Hindlimb muscle (tissue), 1 donor: ENCODE measurements at places on chromosomes 16 and 17.

DNA sequence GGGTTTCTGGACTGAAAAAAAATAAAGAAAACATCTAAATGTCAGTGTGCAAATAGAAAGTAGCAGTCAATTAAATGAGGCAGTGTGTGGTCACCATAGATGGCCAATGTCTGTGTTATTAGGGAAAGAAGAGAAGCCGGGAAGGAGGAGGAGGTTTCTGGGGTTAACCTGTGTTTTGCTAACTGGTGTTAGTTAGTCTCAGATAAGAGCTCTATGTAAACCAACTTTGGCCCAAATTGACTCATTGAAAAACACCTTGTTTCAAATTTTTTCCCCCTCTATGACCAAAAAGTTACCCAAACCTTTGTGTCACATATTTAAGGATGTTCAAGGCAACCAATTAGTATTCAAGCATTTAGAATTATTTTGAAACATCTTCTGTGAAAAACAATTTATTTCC is 530.9 kb downstream of the MAF start:
- no peak for DNase-seq

DNA sequence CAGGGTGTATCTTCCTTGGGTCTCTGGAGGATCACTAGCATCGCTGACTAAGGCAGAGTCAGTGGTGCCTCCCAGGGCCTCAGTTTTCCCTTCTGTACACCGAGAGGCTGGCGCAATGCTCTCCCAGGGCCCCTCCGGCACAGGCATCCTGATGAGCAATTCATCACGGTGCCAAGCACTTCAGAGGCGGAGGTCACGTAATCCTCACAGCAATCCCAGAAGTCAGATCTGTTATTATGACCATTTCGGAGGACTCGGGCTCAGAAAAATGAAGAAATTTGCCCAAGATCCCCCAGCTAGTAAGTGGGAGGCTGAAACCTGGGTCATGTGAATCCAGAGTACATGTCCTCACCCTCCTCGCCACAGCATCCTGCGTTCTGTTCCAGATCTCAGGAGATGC is 46.5 kb downstream of the AIPL1 start:
- no peak for DNase-seq

- no peak for DNase-seq
Measured at GRCh38 chr16:89316701-89317100, 99.2 kb downstream of the ZNF778 start.

- no peak for DNase-seq
Measured at GRCh38 chr17:76204277-76204676, 36.0 kb downstream of the RNF157 start.

DNA sequence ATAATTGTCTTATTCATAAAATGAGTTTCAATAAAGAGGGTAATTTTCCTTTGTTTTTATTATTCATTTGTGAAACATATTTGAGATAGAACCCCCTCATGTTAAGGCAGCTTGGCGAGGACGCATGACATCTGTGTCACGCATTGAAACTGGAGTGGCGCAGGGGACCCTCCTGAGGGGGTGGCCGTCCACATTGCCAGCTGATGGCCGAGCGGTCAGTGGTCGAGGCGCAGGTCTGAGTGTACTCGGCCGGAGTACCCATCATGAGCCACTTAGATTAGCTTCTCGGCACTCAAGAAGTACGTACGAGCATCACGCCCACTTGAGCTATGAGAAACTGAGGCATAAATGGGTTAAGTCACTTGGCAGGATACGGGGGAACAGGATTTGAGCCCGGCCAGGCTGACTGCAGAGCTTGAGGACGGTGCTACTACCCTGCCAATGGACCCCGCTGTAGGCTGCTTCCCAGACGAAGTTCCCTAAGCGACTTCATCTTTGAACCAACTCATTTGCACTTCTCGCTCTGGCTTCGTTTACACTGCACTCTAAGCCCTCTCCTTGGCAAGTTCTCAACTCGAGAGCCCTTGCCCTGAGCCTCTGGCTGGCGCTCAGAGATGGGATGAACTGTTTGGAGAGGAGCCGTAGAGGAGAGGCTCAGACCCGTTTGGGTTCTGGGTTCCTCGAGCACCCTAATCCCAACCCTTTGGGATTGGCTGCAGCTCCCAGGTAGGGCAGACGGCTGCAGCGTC is 91.8 kb downstream of the SDK2 start:
- DNase-seq, result no peak

- DNase-seq, result peak; percentile 66
Measured at GRCh38 chr17:78040440-78041385, 82.2 kb downstream of the TNRC6C start.

DNA sequence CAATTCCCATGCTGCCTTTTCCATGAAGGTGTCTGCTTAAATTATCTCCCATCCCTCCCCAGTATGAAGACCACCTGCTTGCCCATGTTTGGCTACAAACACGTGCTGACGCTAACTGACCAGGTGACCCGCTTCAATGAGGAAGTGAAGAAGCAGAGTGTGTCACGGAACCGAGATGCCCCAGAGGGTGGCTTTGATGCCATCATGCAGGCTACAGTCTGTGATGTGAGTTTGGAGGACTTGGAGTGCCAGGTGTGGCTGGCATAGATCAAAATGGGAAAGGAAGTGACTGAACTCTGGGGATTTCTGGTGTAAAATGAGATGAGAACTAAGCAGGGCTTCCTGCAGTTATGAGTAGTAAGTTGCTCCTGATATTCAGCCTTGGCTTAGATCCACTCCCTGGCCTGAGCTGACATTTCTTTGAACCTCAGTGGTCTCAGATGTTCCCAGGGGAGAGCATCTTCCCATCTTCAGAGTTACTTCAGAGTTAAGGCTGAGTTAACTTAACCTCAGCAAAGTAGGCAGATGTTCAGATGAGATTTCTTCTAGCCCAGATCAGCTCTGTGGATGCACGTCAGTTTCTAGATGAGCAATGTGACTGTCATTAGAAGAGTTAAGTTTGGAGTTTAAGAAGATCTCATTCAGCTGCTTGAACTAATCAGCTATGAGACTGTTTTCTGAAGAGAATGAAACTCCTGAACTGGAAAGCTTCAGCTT is 32.7 kb downstream of the ITGB3 start:
- DNase-seq, result no peak

DNA sequence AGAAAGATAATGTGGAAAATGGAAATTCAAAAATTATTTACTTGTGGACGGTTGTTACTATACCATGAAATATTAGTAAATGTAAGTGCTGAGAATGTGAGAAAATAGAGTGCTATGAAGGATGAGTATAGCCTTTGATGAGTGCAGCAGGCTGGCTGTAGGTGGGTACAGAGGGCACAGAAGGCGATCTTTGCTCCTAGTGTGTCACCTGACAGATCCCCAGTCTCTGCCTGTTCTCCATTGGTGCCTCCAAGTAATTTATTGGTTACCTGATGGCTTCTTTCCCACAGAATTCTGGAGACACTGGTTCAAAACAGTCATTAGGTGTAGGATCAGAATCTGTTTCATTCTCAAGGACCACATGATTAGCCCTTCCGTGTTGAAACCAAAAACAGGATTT is 28.9 kb downstream of the ABCA9 start:
- DNase-seq, result no peak

DNA sequence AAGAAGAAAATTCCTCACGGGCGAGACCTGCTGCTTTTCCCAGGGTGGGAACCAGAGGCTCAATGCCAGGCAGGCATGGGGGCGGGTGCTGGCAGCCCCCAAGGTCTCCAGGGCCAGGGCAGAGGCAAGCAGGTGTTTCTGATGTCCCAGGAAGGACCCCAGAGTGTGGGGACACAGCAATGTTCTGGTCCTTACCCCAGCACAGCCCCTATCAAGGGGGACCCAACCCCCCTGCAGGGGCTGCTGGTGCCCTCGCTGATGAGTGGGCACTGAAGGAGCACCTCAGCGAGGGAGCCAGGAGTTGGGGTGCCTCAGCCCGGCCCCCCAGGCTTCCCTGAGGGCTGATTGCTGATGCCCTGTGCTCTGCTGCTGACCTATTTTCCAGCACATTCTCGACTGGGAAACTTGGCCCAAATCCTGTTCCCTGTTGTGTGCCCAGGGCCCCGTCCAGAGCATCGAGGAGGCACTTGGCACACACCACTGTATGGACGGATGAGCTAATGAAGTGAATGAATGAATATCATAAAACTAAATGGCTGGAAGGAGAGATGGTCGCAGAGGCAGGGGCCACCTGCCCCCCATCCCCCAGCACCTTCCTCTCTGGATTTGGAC is 2.8 kb downstream of the DBNDD1 start:
- DNase-seq, result no peak

- peak; percentile 3 for DNase-seq
Measured at GRCh38 chr16:68884861-68885720, 41.8 kb downstream of the TANGO6 start.

GRCh38 chr17:1486802-1487695 is 5.4 kb downstream of the MYO1C start:
- DNase-seq, result peak; percentile 47

- DNase-seq, result no peak
Measured at GRCh38 chr16:75458439-75458838, 6.0 kb downstream of the TMEM170A start.

GRCh38 chr16:85256190-85256739 is 144.0 kb upstream of the CIBAR2 start:
- no peak for DNase-seq

GRCh38 chr17:72590882-72591281 is 470.1 kb downstream of the SOX9 start:
- no peak for DNase-seq

DNA sequence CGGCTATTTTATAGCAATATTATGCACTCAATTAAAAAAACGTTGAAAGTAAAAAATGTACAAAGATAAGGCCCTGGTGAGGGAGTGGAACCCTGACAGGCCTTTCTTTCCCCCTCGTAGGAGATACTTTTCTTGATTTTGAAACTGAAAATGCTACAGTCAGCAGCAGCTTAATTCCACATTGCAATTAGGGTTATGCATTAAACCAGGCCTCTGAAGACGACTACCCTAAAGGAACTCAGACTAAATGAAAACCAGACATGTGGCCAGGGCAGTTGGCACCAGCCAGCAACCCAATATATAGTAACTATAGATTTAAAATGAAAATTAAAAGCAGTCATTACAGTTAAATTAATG is 463.2 kb upstream of the MAF start:
- no peak for DNase-seq

- DNase-seq, result no peak
Measured at GRCh38 chr17:45081047-45081703, 20.1 kb downstream of the NMT1 start.

DNA sequence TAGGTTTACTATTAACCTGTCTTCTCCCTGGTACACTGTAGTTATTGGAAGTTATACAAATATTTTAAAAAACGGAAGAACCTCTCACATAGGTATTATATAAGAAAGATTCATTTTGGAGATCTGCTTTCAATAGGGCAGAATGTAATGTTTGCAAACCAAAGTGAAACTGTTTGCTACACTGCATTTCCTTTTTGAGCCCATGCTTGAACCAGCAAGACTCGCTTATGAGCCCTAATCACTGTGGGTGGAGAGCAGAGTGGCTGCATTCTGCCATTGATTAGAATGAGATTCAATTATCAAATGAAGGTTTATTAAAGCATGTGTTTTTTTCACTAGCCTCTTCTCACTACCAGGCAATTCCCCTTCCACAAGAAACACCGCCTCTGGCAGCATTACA is 589.7 kb downstream of the CDH11 start:
- DNase-seq, result no peak

- DNase-seq, result no peak
Measured at GRCh38 chr17:67850991-67851631, 25.8 kb downstream of the BPTF start.

- peak; percentile 86 for DNase-seq
Measured at GRCh38 chr17:60601447-60602384, 1.7 kb downstream of the PPM1D start.

DNA sequence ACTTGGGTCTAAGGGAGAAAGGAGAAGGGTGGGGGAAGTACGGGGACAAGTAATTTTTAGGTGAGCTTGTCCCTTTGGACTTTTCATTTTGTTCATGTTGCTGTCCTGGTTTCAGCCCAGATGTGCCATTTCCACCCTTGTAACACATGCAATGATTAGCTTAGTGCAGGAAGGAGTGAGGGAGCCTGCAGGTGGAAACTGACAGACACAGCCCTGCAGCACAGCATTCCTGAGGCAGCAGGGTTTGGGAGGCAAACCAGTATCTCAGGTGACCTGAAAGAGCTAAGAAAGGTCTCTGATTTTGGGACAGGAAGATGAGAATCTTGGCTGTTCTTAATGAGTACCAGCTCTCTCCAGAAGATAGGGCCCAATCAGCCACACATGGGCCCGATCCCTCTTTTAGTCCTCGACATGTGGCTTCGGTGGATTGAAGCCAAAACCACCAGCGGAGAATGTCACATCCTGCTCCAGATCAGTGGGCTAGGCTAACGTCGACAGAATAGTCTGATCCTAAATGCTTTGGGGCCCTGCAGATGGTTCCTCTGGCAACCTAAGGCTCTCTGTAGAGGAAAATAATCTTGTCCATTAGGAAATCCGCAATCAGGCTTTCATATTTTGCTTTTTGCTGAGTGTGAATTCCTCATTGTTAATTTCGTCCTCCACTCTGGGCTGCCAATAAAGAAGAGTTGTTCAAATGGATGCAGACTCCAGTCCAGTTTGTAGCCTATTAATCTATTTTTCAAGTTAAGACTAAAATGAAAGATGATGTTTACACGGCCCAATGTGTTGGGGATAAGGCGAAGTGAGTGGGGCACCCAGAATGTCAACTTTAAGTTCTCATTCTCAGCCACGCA is 3.8 kb upstream of the RNF157 start:
- DNase-seq, result no peak

DNA sequence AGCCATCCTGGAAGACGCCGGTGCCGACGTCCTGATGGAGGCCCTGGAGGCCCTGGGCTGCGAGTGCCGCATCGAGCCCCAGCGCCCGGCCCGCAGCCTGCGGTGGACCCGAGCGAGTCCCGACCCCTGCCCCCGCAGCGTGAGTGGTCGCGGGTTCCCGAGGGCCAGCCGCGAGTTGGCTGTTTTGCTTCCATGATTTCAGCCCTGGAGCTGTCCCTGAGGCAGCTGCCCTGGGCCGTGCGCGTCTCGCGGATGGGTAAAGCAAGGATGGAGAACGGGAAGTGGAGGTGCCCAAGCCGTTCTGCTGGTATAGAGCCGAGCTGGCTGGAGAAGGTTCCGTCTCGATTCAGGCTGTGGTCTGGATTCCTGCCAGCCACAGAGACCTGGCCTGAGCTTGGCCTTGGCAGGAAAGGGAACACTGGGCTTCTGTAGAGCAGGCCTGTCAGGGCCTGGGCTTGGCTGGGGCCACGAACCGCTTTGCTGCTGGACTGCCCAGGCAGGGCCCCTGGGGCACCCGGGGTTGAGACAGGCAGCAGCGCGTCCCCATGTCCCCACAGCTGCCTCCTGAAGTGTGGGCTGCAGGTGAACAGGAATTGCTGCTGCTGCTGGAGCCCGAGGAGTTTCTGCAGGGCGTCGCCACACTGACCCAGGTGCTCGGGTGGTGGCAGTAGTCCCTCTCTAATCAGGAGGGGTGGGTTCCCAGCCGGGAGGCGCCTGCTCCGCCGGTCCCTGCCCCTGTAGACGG is 941 bp upstream of the MRPS34 start:
- DNase-seq, result no peak
